ENCODE measurements at places on chromosomes 5 and 9.

- DNase-seq, result no peak
Observed at GRCh38 chr9:137459601-137460362, 648 bp upstream of the NSMF start.

DNA sequence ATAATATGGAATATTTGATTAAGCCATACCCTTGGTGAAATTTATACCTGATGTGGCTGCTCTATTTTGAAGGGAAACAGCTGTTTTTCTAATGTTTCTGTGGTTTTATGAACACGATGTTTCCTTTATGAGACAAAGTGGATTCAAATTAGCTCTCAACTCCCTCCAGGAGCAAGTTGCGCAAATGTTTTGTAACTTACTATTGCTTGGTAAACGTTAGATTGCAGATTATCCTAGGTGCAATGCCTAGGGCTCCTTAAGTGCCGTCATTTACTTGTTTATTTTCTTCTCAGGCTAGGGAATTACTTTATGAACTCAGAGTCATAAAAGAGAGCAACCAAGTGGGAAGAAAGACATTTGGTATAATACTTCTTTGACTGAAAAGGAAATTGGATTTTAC is 763.1 kb downstream of the TAF11L14 start:
- no peak for DNase-seq

- peak; percentile 16 for DNase-seq
Observed at GRCh38 chr5:36928947-36929346, 52.4 kb downstream of the NIPBL start.

GRCh38 chr9:89453452-89453851 is 44.5 kb downstream of the SEMA4D start:
- no peak for DNase-seq

GRCh38 chr5:160445132-160445531 is 23.5 kb downstream of the PTTG1 start:
- no peak for DNase-seq

DNA sequence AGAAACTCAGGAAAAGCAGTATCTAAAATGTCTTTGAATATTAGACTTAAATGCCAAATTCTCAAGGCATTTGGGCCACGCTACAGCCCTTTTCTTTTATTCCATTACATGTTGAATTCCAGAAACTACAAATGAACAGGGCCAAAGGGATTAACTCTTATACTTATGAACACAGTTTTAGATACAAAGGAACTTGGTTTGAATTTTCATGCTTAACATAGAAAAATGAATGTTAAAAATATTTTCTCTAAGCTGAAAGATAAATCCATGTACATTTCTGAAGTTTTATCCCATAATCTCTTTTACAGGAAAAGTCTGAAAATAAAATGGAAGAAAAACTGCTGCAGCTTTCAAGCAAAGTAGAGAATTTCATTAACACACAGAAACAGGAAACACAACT is 56.8 kb downstream of the FAM81B start:
- no peak for DNase-seq

DNA sequence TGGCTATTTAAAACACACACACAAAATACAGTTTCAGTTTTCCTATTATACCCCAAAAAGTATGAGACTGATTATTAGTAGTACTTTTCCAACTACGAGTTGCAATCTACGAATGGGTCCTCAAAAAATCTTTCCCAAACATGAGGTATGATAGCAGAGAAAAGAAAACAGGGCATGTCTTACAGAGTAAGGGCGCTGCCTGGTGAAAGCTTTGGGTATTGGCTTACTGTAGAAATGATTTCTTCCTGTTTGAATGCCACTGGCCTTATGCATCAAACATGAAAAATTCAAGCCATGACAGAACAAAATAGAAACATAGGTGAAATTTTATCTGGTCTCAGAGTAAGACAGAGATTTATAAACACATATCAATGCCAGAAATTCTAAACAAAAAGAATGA is 448.0 kb downstream of the SPOCK1 start:
- peak; percentile 21 for DNase-seq

DNA sequence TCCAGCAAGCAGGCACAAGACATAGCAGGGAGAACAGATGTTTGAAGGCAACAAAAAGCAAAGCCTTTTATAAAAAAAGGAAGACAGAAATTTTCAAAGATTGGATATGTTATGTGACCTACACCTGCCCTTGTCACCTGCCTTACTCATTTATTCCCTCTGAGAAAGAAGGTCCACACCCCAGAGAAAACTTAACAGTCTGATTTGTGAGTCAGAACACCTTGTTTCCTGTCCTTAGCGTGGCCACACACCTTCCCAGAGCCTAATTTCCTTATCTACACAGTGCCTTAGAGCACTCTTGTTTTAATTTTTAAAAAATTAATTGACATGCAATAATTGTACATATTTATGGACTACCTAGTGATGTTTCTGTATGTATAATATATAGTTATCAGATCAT is 419.0 kb upstream of the DAB2 start:
- DNase-seq, result no peak

DNA sequence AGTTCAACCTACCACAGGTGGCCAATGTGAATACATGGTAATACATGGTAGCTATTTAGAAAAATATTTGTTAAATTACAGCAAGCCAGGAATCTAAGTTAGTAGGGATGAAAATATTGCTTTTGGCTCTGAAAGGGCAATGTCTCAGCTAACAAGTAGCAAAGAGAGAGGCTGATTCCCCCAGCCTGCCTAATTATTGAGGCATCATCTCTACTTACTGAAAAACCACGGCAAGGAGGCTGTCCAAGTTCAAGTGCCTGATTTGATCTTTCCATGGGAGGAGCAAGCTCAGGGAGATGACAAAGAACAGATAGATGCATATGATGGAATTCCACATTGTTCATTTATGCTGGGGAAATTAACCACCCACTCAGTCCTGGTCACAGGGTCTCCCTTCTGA is 28.7 kb upstream of the UBTD2 start:
- no peak for DNase-seq

DNA sequence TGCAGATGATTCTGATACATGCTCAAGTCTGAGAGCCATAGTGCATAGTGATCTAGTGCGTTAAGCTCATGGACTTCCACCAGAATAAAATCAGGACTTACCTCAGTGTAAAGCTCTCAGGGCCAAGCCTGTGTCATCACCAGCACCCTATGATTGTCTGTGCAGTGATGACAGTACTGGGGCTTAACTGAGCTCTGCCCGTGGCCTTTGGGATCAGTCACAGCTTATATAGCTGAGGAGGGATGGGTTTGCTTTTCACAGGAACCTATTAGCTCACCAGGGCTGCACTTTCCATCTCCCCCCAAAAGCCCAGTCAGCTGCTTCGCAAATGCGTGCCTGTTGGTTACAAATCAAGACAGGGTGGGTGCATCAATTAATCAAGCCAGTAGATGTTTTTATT is 246.9 kb downstream of the NR3C1 start:
- no peak for DNase-seq

DNA sequence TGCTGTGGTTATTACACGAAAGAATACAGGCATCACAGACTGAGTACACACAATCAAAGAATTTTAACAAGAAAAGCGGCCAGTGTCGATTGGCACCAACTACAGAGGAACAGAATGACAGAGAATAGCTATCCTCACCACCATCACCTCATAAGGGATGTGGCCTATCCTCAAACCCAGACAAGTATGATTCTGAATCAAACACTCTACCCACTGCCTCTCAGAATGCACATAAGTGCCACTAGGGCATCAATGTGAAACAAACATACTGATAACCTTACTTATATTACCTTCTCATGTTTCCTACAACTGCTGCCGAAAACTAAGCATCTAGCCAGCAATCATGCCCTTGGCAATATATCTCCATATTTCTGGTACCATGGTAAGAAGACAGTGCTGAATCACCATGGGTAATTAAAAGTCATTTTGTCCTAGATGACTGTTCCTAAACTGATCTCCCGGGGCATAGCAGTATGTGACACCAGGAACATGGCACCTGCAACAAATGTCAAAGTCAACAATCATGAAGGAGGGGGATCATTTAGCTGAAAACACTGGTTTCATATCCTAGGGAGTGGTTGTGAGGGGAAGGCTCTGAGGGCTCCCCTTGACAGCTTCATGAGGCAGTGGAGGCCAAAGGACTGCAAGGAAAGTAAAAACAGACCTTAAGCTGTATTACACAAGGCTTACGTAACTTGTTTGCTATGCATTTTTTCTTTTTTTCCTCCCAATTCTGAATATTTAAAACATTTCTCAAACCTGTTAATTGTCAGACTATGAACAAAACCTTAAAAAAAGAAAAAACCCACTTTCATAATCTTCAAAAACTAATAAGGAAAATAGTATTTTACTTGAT is 88.3 kb downstream of the LHFPL2 start:
- no peak for DNase-seq

DNA sequence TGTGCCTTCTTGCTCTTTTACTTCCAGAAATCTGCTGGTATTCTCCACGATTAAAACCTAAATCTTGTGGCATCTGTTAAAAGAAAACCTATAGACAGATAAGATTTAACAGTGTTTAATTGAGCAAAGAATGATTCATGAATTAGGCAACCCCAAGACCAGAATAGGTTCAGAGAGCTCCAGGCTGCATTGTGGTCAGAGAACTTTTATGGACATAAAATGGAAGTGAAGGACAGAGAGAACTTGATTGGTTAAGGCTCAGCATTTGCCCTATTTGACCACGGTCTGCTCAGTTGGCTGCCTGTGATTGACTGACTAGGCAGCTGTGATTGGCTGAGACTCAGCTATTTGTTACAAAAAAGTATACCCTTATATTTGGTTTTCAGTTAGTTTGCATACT is 10.4 kb upstream of the SLC36A2 start:
- no peak for DNase-seq

- DNase-seq, result peak; percentile 26
Observed at GRCh38 chr5:171162596-171162995, 146.5 kb upstream of the TLX3 start.

DNA sequence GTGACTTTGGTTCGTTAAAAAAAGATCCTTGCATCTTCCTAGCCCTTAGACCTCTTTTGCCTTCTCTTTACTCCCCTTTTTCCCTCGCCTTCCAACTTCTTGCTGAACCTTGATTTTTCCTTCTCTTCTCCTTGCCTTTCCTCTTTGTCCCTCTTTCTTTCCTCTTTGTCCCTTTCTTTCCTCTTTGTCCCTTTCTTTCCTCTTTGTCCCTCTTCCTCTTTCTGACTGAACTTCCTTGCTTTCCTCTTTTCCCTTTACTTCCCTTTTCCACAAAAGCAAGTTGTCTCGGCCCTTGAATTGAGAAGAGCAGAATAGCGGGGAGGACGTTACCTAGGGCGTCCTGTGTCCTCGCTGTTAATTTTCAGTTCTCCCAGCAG is 1.4 kb upstream of the MLLT3 start:
- no peak for DNase-seq

- DNase-seq, result no peak
Observed at GRCh38 chr9:116550696-116551436, 136.2 kb upstream of the TRIM32 start.

GRCh38 chr9:127768698-127769097 is 9.8 kb downstream of the SH2D3C start:
- no peak for DNase-seq

Data from HT-29 (cell line).